Left renal cortex interstitium (tissue), 4 donors: ENCODE measurements at places on chromosomes 6 and 20. TPM values are rescaled to one million over a fixed set of nuclear protein-coding genes. Genes with fewer than 3 reads are reported as not detected.

The PDYN gene
- 0.44 TPM for polyA plus RNA-seq

The HSPA1L gene
- polyA plus RNA-seq = 3.6 TPM

The NUDT3 gene
- polyA plus RNA-seq = 22.7 TPM

The JPH2 gene
- polyA plus RNA-seq = 1.6 TPM

The HLA-F gene
- 5.0 TPM for polyA plus RNA-seq

The EFCAB8 gene
- 0.06 TPM for polyA plus RNA-seq

The XKR7 gene
- 0.20 TPM for polyA plus RNA-seq

The BPIFB1 gene
- polyA plus RNA-seq = not detected

The KIAA0408 gene
- 3.5 TPM for polyA plus RNA-seq

The PSMB9 gene
- polyA plus RNA-seq = 8.4 TPM

DNA sequence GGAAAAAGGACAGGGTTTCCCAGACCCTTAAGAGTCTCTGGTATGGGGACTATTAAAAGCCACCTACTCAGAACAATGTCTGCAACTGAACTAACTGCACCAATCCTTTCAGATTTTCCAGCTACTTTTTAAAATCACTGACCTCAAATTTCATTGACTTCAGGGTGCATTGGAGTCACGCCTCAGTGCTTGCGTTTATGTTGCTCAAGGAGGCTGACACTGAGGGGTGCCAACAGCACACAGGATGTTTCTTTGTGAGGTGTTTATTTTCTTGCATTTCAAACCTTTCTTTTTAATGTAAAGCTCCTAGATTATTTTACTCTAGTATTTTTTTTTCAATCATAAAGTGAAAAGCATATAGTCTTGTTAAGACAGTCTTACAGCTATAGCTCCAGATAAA, 402.0 kb upstream of the SLC35B3 start:
- no peak for DNase-seq

- DNase-seq = no peak
Measured at GRCh38 chr6:116434056-116434725, 27.0 kb upstream of the CALHM6 start.

DNA sequence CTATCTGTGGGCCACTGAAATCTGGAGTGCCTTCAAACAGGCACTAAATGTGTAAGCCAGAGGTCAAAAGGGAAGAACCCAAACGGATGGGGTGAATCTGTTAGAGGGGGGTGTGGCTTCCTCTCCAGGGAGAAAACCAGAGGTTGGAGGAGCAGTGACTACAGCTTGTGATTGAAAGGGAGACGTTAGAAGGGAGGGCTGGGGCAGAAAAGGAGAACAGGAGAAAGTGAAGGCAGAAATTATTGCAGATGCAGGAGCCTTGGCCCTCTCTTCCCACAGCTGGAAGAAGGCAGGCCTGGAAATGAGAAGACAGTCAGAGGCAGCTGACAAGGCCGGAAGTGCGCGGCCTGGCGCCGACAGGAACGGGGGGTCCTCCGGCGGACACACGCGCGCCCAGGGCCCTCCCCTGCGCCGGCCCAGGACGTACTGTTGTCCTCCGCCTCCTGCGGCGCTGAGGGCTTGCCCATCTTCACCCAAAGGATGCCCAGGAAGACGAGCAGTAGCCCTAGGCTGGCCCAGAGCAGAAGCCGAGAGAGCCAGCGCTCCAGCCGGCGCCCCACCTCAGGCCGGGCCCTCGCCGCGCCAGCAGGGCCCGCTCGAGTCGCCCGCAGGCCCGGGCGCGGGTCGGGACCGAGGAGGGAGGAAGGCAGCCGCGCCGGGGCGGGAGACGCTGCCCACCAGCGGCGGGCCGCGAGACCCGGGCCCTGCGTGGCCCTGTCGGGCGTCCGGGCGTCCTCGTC, 806 bp downstream of the LEMD2 start:
- peak; percentile 11 for DNase-seq

- DNase-seq = no peak
Measured at GRCh38 chr20:60001108-60001507, 42.9 kb downstream of the CDH26 start.

DNA sequence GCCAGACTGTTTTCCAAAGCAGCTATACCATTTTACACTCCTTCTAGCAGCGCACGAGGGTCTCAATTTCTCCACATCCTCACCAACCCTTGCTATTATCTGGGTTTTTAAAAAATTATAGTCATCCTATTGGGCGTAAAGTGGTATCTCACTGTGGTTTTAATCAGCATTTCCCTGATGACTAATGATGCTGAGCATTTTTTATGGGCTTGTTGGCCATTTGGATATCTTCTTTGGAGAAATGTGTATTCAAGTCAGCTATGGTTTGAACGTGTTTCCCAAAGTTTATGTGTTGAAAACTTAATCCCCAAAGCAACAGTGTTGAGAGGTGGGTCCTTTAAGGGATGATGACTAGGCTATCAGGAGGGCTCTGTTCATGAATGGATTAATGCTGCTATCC, 6.7 kb downstream of the MCUR1 start:
- no peak for DNase-seq

- DNase-seq = no peak
Measured at GRCh38 chr6:81575442-81575841, 177.0 kb downstream of the TENT5A start.

GRCh38 chr6:39102071-39102820, 12.7 kb downstream of the SAYSD1 start:
- DNase-seq = no peak

DNA sequence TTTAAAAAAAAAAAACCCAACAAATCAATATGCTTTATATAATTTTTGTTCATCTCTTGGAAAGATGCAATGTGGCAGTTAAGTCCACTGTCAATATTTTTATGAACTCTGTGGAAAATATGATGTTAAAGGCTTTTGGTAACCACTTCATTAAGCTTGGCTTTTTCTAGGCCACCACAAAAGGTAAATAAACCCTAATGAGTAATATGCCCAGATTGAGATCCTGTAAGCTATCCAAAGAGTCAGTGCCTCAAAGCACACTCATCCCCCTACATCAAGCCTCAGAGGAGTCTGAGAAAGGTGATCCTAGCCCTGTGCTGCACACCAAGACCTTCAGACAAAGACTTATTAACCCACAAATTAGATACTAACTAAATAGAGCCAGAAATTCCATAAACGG, 121.1 kb downstream of the CDC5L start:
- no peak for DNase-seq

- peak; percentile 34 for DNase-seq
Measured at GRCh38 chr6:106444777-106445507, 84.4 kb downstream of the CRYBG1 start.

DNA sequence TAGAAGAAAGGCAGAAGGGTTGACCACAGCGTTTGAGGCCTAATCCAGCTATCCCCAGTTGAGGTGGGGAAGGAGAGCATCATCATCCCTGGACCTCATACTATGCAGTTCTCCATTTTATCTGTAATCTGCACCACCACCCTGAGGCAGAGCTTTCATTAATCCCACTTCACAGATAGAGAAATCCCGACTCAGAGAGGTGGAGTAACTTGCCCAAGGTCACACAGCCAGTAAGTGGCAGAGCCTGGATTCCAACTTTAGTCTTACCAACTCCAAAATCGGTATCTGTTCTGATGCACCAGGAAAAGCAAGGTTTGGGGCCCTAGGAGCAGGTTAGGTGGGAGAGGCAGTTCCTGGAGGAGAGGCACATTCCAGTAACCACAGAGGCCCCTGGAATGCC, 6.7 kb downstream of the TMEM74B start:
- no peak for DNase-seq

DNA sequence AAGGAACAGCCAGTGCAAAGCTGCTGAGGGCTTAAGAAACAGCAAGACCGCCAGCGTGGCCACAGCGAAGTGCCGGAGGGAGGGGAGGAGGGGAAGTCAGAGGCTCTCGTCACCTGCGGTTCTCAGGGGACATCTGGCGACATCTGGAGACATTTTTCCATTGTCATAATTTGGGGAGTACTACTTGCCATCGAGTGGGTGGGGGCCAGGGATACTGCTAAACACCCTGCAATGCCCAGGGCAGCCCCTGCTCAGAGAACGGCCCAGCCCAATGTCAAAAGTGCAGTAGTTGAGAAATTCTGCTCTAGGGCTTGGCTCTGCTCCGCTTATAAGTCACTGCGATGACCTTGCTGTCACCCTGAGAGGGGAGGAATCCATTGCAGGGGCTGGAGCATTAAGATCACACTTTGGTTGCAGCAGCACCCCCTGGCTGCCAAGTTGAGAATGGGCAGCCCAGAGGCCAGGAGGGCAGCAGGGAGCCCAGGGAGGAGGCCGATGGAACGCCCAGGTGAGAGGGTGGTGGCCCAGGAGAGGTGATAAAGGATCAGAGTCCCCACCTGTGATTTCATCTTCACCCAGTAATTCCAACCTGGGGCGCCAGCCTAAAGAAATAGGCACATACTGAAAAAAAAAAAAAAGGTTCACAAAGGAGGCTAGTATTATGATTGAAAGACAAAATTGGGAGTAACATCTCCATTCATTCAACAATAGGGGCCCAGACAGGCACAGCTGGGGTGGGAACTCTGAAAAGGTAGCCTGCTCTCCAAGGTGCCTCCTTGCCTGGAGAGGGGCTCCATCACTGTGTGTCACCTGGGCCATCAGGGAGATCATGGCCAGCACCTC, 218.2 kb downstream of the BMP7 start:
- no peak for DNase-seq

DNA sequence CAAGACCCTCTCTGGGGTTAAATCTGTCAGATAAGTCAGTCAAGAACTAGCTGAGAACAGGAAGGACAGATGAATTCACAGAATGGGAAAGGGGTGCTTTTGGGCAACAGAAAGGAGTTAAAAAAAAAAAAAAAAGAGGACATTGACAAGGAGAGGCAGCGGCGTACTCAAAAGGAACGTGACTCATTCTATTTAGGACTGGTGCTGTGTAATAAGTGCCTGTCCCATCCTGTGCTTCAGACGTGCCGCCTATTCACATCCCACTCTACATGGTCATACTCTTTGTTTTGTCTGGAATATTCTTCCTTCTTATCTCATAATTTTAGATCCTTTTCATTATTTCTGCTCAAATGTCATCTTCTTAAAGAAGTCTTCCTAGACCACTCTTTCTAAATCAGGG, 101.1 kb upstream of the EMILIN3 start:
- DNase-seq = no peak

- DNase-seq = no peak
Measured at GRCh38 chr6:54238396-54238795, 69.8 kb upstream of the TINAG start.
